Smooth muscle cell of the pulmonary artery (primary cell): ENCODE measurements at places on chromosomes 3 and 15. TPM values are rescaled to one million over a fixed set of nuclear protein-coding genes. Genes with fewer than 3 reads are reported as not detected.

The SNRPN gene
- 155 and 209 TPM in 2 replicates for total RNA-seq

The PAQR9 gene
- 0.20 and 0.36 TPM in 2 replicates for total RNA-seq

The PAQR5 gene
- 0.03 and 2.7 TPM in 2 replicates for total RNA-seq

The IL17RE gene
- total RNA-seq, result 0.89 and 2.1 TPM in 2 replicates

The IRAK2 gene
- total RNA-seq, result 5.9 and 22.7 TPM in 2 replicates

The UPK1B gene
- 0.17 and 0.98 TPM in 2 replicates for total RNA-seq

The GP9 gene
- not detected in 2 replicates for total RNA-seq

The CPNE9 gene
- total RNA-seq, result not detected in 2 replicates

The CCNB2 gene
- 4.0 and 11.1 TPM in 2 replicates for total RNA-seq

The FMN1 gene
- 1.0 and 2.5 TPM in 2 replicates for total RNA-seq

The CAND2 gene
- total RNA-seq, result 5.1 TPM in 2 replicates

The NTRK3 gene
- 1.4 and 1.5 TPM in 2 replicates for total RNA-seq

The GLDN gene
- total RNA-seq, result 3.3 and 3.7 TPM in 2 replicates

The SPINK8 gene
- not detected in 2 replicates for total RNA-seq

The CCDC174 gene
- total RNA-seq, result 6.9 and 8.7 TPM in 2 replicates

The EIF4E3 gene
- total RNA-seq, result 0.83 and 2.9 TPM in 2 replicates

The DPPA4 gene
- total RNA-seq, result under 0.01 TPM in 1 of 2 replicates, not detected in the other

The GMNC gene
- total RNA-seq, result 0.07 TPM in 2 replicates

The SFMBT1 gene
- 2.5 and 4.5 TPM in 2 replicates for total RNA-seq

The SLC28A1 gene
- 0.10 TPM in 1 of 2 replicates, not detected in the other for total RNA-seq

The MON1A gene
- total RNA-seq, result 12.7 and 14.6 TPM in 2 replicates

The IDH3A gene
- 43.3 and 56.2 TPM in 2 replicates for total RNA-seq

The RBSN gene
- 27.9 and 30.5 TPM in 2 replicates for total RNA-seq

The HTR3D gene
- total RNA-seq, result not detected in 2 replicates

The ITIH4 gene
- 2.5 and 2.6 TPM in 2 replicates for total RNA-seq

The C15orf40 gene
- total RNA-seq, result 8.9 and 9.7 TPM in 2 replicates

The ZCWPW2 gene
- 0.66 and 1.2 TPM in 2 replicates for total RNA-seq

The PLIN1 gene
- 0.23 and 0.33 TPM in 2 replicates for total RNA-seq

The ERC2 gene
- 0.07 and 0.10 TPM in 2 replicates for total RNA-seq

The PROS1 gene
- total RNA-seq, result 18.4 and 72.8 TPM in 2 replicates
